ENCODE measurements at places on chromosomes 3 and 15.
A peak's percentile ranks its signal among the peaks of the same experiment; 100 is the strongest.

DNA sequence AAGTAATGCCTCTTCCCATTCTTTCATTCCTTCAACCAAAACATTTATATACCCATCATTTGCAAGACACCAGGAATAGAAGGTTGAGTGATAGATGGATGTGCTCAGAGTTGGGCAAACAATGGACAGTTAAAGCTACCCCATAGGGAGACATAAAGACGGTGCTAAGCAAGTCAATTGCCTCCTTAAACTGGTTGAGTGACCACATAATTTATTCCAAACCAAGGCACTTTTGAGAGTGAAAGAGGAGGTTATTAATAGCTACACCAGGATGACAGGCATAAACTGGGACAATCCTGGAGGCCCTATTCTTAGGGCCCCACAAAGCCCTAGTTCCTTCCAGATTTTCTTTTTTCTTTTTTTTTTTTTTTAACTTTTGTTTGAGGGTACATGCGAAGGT, 21.4 kb upstream of the DYNC1LI1 start:
- no peak for DNase-seq
- H3K27me3 ChIP-seq: peaks cover 24% of the 10 kb centered on the region
- H3K4me1 ChIP-seq: no peaks in the 10 kb centered on the region
- no peak overlapping the region for H3K27ac ChIP-seq
- no peak overlapping the region for H3K4me3 ChIP-seq

DNA sequence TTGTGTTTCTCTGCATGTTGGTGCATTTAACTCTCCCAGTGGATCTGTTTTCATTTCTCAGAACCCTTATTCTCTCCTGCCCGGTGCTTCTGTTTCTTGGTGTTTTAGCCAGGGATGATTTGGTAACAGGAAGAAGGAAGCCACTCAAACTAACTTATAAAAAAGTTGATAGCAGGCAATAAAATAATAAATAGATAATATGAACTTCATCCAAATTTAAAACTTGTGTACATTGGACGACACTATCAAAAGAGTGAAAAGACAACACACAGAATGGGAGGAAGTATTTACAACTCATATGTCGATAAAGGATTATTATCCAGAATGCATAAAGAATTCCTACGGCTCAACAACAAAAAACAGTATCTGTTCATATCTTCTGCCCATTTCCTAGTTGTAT, 37.3 kb upstream of the CHRNA7 start:
- no peaks in the 10 kb centered on the region for H3K36me3 ChIP-seq
- peaks cover 12% of the 10 kb centered on the region for H3K27me3 ChIP-seq
- no peak overlapping the region for H3K4me3 ChIP-seq
- DNase-seq: no peak
- no peak overlapping the region for H3K27ac ChIP-seq
- no peaks in the 10 kb centered on the region for H3K4me1 ChIP-seq

DNA sequence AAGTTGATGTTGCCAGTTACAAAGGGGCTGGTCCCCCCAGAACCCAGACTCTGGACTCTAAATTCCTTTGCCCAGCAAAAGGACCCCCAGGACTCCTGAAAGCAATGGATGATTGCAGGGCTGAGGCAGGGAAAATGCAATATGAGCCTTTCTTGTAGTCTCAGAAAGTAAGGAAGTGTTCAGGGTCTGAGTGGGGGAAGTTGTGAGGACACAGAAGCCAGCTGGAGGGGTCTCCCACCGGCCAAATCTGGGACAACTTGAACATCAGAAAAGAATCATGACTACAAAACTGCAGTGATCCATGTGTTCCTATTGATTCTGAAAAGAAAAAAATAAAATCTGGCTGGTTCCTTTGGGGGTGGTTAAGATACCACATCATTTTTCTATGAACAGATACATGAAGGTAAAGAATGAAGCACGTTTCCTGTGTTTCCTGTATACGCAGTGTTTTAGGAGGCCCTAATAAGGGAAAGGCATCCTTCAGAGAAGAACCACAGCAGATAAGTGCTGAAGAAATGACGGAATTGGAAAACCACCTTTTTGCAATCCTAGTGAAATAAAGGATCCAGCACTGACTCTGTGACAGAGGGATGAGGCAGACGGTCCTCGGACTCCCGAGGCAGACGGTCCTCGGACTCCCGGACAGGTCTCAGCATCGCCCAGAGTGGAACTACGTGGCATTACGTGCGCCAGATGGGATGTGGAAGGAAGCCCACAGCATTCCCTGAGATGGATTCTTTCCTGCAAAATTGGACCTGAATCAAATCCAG, 22.2 kb upstream of the GRIP2 start:
- H3K4me1 ChIP-seq: peaks cover 15% of the 10 kb centered on the region
- no peak overlapping the region for H3K27ac ChIP-seq
- no peak overlapping the region for H3K4me3 ChIP-seq
- H3K36me3 ChIP-seq: no peaks in the 10 kb centered on the region
- H3K27me3 ChIP-seq: peaks cover 33% of the 10 kb centered on the region

GRCh38 chr15:39247574-39247973, 333.3 kb upstream of the THBS1 start:
- no peak for DNase-seq
- H3K4me3 ChIP-seq: no peak overlapping the region
- no peaks in the 10 kb centered on the region for H3K36me3 ChIP-seq
- no peak overlapping the region for H3K27ac ChIP-seq
- H3K4me1 ChIP-seq: no peaks in the 10 kb centered on the region
- peaks cover 21% of the 10 kb centered on the region for H3K27me3 ChIP-seq

DNA sequence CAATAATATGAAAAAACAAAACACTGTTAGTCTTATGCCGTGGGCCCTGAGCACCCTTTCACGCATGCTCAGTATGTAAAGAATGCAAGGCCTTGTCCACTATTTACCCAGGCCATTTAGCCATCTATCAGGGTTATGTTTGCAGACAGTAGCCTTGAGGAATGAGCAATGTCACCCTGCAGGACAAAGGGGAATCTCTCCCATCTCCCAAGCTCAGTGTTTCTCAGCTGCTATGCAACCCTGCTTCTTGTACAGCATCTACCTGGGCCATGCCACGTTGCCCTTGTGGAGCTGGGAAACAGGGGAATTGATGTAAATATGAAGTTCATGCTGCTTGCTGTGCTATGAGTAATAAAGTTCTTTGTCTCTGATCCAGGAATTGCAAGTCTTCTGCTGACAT, 51.5 kb upstream of the SLCO2A1 start:
- H3K4me3 ChIP-seq: no peak overlapping the region
- no peak overlapping the region for H3K27ac ChIP-seq
- no peaks in the 10 kb centered on the region for H3K4me1 ChIP-seq
- no peaks in the 10 kb centered on the region for H3K36me3 ChIP-seq

DNA sequence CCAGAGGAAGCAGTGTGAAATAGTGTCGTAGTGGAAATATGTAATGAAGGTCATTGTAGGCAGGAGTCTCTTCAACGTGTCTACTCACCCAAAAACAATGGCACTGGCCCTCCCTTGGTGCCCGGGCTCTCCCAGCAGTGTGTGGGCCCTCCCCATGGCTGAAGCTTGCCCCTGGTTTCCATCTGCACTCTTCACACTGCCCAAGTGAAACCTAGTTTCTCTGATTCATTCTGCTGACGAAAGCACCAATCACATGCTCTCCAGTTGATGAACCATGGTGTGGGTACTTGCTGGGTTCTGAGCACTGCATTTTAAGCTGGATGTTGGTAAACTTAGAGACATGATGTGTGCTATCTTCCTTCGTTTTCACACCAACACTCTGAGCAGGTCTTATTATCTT, 61.0 kb upstream of the AGBL1 start:
- H3K36me3 ChIP-seq: no peaks in the 10 kb centered on the region
- H3K4me1 ChIP-seq: no peaks in the 10 kb centered on the region
- no peaks in the 10 kb centered on the region for H3K27me3 ChIP-seq
- no peak for DNase-seq

- no peaks in the 10 kb centered on the region for H3K36me3 ChIP-seq
- H3K4me3 ChIP-seq: no peak overlapping the region
- H3K4me1 ChIP-seq: no peaks in the 10 kb centered on the region
Measured at GRCh38 chr15:66126456-66126855, 127.1 kb downstream of the MEGF11 start.

- no peak overlapping the region for H3K27ac ChIP-seq
- no peaks in the 10 kb centered on the region for H3K27me3 ChIP-seq
- H3K4me3 ChIP-seq: no peak overlapping the region
- H3K36me3 ChIP-seq: no peaks in the 10 kb centered on the region
- H3K4me1 ChIP-seq: peaks cover 20% of the 10 kb centered on the region
- no peak for DNase-seq
Measured at GRCh38 chr3:51715231-51715976, 8.5 kb downstream of the GRM2 start.

DNA sequence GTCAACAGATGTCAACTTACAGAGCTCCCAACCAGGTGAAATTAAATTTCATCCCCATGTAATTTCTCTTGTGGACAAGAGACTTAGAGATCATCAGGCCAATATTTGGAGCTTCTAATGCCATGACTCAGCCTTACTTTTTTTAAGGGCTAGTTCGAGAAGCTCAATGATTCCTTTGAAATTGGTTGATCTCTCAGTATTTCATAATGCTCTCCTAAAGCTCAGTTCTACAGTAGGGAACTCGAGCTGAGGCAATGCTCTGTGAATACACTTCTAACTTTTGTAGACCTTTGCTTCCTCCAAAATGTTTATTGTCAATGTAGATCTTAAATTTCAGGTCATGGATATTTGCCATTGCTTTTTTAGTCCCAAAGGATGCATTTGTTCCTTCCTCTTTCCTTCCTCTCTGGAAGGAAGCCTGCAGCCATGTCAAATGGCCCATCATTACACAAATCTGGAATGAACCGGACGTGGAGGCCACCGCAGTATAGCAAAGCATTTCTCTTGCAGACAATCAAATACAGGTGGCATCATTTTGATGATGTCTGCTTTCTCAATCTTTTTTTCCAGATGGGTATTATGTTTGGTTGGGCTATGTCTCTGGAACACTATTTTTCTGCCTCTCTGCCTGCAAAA, 28.3 kb downstream of the STARD5 start:
- H3K27ac ChIP-seq: peak overlapping the region; percentile 95
- peaks cover 82% of the 10 kb centered on the region for H3K4me1 ChIP-seq

DNA sequence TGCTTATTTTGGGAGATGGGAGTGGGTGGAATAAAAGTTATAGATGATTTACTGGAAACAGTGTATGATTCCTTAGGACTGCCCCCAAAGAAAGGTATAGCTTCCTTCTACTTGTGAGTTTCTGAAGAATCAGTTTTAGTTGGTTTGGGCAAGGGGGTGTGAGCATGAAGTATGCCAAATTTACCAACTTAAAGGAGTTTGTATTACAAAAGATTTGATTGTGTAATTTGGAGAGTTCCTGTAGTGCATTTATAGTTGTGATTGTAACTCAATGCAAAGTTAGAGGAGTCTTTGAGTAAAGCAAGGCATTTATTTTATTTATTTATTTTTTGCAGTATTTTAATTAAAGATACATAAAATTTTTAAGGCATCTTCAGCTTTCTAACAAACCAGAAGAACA, 42.8 kb downstream of the TSC22D2 start:
- H3K4me1 ChIP-seq: peaks cover 7% of the 10 kb centered on the region
- DNase-seq: no peak
- peaks cover 2% of the 10 kb centered on the region for H3K36me3 ChIP-seq

DNA sequence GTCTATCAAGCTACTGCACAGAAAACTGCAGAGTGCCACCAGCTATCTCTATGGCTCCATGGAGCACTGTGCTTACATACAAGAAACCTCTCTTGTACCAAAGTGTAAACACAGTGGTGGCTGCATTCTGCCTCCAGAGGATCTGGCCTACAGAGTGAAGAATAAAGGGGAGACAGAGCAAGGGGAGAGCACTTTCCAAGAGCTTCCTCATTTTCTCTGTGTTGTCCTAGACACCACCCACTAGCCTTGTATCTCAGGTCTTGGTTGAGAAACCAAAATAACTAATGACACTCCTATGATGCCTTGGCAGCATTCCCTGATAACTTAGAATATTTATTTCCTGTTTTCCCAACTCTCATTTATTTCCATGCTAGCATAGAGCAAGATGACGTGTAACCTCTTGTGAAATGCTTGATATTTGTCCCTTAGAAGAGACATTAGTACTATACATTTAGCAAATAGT, 56.9 kb upstream of the PHLDB2 start:
- no peaks in the 10 kb centered on the region for H3K4me1 ChIP-seq
- H3K27me3 ChIP-seq: peaks cover 4% of the 10 kb centered on the region
- no peak overlapping the region for H3K4me3 ChIP-seq
- no peak overlapping the region for H3K27ac ChIP-seq

GRCh38 chr3:176447369-176447768, 749.9 kb downstream of the TBL1XR1 start:
- H3K27ac ChIP-seq: no peak overlapping the region
- H3K36me3 ChIP-seq: no peaks in the 10 kb centered on the region
- no peak for DNase-seq
- no peak overlapping the region for H3K4me3 ChIP-seq

- H3K27ac ChIP-seq: no peak overlapping the region
- no peaks in the 10 kb centered on the region for H3K27me3 ChIP-seq
- no peak for DNase-seq
- H3K36me3 ChIP-seq: peaks cover 49% of the 10 kb centered on the region
Measured at GRCh38 chr15:99631255-99631654, 65.5 kb downstream of the MEF2A start.

DNA sequence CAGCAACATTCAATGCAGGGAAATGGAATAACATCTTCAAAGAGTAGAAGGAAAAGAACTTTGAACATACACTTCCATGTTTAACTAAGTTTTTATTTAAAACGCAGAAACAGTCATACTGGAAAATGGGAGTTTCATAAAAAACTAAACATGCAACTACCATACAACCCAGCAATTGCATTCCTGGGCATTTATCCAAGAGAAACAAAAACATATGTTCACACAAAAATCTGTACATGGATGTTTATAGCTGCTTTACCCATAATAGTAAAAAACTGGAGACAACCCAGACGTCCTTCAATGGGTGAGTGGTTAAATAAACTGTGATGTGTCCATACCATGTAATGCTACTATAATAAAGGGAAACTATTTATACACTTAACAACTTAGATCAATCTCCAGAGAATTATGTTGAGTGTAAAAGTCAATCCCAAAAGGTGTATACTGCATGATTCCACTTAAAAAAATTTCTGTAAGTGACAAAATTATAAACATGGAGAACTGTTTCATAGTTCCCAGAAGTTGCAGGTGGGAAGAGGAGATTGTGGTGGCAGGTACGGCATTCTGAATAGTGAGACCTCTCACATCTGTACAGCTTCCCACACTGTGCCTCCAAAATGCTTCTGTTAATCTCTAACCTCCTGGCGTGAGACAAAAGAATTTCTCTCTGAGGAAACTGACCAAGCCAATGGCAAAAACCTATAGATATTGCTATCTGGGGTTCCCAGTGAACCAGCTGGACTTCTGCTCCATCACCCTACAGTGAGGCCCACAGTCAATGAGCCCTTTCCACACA, 23.1 kb downstream of the ISG20 start:
- no peak overlapping the region for H3K27ac ChIP-seq
- H3K27me3 ChIP-seq: no peaks in the 10 kb centered on the region
- no peaks in the 10 kb centered on the region for H3K36me3 ChIP-seq
- H3K4me3 ChIP-seq: no peak overlapping the region

GRCh38 chr3:168260859-168261258, 165.1 kb upstream of the GOLIM4 start:
- H3K4me3 ChIP-seq: no peak overlapping the region
- peaks cover 4% of the 10 kb centered on the region for H3K27me3 ChIP-seq
- H3K27ac ChIP-seq: no peak overlapping the region

- peaks cover 1% of the 10 kb centered on the region for H3K36me3 ChIP-seq
- no peak overlapping the region for H3K27ac ChIP-seq
- H3K27me3 ChIP-seq: peaks cover 20% of the 10 kb centered on the region
Measured at GRCh38 chr3:101131767-101132166, 138.5 kb upstream of the ABI3BP start.

Measured in activated CD8-positive, alpha-beta memory T cell treated with anti-CD3 and anti-CD28 coated beads, Interleukin-2, amount 10 ng/mL, durations not matched to agents 7 days and 5 days (primary cell).